ENCODE measurements at places on chromosomes 1 and 21.

DNA sequence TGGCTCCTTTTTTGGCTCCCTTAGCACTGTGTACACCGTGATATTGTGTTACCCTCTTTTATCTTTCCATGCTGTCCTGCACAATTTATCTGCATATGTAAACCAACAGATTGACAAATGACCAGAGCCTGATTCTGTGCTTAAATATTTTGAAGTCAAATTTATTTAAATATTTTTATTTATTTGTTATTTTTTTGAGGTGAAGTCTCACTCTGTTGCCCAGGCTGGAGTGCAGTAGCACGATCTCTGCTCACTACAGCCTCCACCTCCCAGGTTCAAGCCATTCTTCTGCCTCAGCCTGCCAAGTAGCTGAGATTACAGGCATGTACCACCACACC, 12.8 kb downstream of the PMF1 start:
- no peak for DNase-seq

DNA sequence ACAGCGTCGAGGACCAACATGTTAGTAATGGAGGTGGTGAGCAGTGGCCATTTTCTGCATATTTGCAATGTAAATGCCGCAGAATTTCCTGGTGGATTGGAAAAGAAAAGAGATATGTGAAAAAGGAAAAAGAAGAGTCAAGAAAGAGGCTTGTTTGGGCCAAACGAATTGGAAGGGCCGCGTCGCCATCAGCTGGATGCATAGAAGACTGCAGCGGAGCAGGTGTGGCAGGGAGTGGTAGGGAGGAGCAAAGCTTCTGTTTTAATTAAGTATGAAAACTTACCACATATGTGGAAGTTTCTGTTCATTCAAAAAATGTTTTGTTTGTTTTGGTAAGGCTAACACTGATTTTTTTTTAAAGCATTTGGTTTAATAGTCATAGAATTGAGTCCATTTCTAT, 690.7 kb downstream of the NCAM2 start:
- DNase-seq: no peak

DNA sequence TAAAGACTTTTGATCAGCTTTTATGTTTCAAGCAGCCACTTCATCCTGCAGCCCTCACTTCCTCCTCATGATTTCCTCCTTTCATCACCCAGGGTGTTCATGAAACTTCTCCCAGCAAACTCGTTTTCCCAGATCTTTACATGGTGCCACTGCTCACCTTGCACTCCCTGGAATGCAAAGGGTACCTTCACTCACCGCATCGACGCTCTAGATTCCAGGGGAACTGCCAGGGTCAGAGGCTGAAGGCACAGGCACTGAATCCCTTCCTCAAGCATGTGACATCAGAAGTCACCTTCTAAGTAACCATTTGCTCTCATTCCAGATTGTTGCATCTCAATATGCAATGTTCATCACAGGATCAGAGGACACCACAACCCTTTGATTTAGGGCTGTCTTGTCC, 82.8 kb downstream of the PRKAB2 start:
- DNase-seq: no peak

DNA sequence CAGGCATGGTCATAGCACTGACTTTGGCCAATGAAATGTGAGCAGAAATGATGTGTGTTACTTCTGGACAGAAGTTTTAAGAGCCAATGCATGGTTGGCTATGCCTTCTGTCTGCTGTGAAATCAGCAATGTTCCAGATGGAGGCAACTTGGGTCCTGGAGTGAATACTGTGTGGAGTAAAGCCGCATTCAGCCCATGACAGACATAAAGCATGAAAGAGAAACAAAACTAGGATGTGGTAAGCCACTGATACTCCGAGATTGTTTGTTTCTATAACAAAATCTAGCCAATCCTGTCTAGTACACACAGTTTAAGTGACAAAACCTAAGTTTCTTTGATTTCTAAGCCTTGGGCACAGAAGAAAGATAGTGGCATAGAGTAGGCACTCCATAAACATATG, 47.1 kb upstream of the ARHGAP29 start:
- no peak for DNase-seq

DNA sequence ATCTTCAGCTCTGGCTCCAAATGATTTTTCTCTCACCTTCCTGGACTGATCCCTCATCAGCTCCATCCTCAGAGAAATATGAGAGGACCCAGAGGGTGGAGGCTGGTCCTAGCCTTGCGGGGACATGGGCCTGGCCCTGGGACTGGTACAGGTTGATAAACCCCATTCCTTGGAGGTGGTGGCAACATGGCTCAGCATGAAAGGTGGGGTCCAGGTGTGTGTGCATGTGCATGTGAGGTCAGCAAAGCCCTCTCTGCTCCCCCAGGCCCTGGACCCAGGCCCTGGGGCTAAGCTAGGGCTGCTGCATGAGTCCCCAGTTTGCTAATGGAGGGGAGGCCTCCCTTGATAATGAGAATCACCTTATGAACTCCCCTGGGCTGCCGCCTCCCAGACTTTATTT, 363.1 kb downstream of the MATN1 start:
- no peak for DNase-seq

DNA sequence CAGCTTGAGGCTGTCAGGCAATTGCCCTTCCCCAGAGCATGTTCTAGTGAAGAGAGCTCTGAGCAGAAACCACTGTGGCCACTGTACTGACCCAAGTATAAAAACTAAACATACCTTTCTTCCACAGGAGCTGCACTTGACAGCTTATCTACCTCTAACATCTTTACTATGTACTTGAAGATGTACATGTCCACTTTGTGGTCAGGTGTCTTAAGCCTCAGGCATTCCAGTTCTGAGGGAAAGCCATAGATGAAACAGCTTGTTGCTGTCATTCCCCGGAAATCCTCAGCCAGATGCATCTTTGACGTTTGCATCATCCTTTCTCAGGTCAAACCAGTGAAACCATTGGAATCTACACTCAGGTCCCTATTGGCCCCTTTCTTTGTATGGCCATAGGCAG, 70.4 kb downstream of the CHRM3 start:
- DNase-seq: no peak

DNA sequence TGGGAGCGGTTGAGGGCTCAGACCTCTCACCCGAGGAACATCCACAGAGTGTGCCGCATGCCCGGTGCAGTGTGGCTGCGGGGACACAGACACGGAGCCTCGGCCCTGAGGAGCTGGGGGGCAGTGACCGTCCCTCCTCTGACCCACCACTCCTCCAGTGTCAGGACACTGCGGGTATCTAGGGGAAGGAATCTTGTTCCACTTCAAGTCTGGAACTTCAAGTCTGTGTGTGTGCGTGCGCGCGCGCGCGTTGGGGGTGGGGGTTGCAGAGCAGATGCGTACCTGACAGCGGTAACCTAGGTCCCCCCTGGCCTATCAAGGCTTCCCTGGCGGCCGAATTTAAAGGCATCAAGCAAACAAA, 17.3 kb downstream of the PCSK9 start:
- no peak for DNase-seq

GRCh38 chr1:11746092-11746491, 10.2 kb downstream of the AGTRAP start:
- DNase-seq: no peak

DNA sequence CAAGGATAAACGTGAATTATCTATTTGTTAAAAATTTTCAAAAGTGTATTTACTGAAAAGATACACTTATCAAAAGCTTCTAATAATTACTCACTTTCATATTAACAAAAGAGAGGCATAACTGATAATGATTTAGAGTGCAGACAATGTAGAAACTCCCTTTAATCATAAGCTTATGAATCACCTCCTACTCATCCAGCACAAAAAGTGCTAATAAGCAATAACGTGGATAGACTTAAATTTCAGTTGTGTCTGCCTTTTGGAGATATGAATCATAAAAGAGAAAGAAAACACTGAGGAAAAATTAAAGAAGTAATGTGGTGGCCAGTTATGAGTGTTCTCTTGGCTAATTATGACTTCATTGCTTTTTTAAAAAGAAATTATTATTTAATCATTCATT, 827.6 kb upstream of the B3GALT2 start:
- DNase-seq: peak; percentile 55

DNA sequence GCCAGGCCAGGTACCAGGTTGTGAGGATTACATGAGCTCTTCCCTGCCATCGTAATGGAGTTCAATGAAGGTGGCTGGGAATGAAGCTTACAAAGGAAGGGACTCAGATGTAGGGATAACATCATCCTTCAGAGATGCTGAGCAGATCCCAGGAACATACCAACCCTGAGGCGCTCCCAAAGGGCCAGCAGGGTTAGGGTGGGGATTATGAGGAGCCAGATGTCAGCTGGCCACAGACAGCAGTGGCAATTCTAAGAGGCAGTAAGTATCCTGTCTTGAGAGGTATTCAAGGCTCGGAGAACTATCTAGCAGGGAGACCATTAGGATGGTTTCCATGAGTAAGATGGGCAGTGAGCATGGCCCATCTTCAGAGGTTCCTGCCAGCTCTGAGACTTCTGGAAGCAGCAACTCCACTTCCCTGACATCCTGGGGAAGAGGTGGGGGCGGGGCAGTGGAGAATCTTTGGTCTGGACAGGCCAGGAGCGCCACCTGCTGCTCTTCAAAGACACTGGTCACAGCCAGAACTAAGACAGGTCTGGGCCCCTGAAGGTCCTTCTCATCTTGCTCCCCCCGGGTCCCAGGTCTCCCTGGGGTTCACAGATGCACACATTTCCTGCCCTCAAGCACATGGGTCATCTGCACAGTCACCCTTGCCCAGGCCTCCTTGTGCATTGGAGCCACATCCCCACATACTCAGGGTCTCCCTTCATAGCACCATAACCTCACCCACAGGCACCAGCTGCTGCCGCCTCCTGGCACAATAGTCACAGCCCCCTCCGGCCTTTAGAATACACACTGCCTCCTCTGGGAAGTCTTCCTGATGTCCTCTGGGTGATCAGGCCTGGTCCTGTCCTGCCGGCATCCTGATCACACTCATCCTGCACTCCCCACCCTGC, 2.7 kb upstream of the SDC3 start:
- DNase-seq: no peak

DNA sequence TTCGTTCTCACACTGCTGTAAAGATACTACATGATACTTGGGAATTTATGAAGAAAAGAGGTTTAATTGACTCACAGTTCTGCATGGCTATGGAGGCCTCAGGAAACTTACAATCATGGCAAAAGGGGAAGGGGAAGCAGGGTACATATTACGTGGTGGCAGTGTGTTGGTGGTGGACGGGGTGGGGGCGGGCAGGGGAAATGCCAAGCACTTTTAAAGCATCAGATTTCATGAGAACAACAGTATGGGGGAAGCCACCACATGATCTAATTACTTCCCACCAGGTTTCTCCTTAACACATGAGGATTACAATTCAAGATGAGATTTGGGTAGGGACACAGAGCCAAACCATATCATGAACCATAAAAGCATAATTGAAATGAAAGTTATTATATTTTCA, 88.5 kb downstream of the UBE2U start:
- no peak for DNase-seq

- no peak for DNase-seq
Observed at GRCh38 chr21:45429221-45430175, 24.5 kb downstream of the COL18A1 start.

DNA sequence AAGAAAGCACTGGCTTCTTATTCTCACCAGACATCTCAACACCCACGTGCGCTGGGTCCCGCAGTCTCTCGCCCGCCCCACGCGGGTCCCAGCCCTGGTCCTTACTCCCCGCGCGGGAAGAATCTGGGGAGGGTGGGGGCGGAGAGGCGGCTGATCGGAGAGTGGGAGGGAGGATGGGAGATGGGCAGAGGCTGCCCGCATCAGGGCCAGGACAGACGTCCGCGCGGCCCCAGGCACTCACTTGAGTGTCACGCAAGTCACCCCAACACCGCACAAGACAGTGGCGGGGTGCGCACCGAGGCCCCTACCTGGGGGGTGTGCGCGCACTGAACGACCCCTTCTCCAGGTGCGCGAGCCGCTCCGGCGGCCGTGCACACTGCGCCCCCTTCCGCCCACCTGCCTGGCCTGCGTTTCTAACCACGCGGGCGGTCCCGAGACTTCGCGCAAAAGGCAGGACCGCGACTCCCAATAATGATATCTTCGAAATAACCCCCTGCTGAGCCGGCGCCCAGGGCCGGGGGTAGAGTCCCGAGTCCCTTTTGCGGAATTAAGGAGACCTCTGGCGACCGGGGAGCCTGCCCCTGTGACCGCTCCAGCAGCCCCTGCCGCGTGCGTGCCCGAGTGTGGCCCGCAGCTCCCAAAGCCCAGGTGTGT, 6.0 kb upstream of the SIM2 start:
- no peak for DNase-seq

DNA sequence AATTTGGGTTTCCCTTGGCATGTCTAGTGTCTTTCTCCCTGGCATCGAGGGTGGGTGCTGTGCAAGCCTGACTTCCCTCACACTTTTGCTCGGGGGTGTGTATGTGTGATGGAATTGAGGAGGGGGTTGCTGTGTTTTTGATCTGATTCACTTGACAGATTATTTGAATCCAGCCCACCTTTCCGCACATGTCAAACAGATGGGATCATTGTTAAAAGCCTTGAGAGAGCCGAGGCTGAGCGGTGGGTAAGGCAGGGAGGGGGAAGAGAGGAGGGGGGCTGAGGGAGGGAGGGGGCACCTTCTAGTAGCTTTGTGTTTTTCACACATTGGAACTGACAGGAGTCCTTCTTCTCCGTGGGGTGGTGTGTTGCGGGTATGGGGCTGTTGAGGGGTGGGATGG, 90.0 kb downstream of the PAPPA2 start:
- DNase-seq: no peak

GRCh38 chr1:101282314-101283038, 45.7 kb downstream of the S1PR1 start:
- no peak for DNase-seq

DNA sequence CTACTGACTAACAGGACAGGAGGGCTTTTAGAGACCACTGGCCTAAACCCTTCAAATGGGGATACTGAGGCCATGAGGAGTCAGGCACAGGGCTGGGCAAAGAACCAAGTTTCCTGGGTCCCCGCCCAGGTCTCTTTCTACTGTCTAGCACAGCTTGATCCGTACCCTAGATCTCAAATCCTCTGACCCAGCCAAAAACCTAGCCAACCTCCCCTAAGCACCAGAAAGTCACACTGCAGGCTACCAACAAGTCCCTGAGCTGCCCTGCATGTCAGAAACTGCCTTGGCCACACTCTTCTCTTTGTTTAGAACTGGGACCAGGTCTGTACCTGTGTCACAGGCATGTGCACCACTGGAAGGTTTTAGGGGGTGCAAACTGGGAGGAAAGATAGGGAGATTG, 33.6 kb downstream of the AHDC1 start:
- DNase-seq: no peak
